GM06990 (cell line): ENCODE measurements at places on chromosomes 13 and 19.

- peak; percentile 5 for DNase-seq
Measured at GRCh38 chr13:35549481-35549880, 73.0 kb upstream of the MAB21L1 start.

- no peak for DNase-seq
Measured at GRCh38 chr13:83765796-83766195, 116.5 kb downstream of the SLITRK1 start.

- DNase-seq, result no peak
Measured at GRCh38 chr13:45542878-45543277, 72.7 kb downstream of the ERICH6B start.

DNA sequence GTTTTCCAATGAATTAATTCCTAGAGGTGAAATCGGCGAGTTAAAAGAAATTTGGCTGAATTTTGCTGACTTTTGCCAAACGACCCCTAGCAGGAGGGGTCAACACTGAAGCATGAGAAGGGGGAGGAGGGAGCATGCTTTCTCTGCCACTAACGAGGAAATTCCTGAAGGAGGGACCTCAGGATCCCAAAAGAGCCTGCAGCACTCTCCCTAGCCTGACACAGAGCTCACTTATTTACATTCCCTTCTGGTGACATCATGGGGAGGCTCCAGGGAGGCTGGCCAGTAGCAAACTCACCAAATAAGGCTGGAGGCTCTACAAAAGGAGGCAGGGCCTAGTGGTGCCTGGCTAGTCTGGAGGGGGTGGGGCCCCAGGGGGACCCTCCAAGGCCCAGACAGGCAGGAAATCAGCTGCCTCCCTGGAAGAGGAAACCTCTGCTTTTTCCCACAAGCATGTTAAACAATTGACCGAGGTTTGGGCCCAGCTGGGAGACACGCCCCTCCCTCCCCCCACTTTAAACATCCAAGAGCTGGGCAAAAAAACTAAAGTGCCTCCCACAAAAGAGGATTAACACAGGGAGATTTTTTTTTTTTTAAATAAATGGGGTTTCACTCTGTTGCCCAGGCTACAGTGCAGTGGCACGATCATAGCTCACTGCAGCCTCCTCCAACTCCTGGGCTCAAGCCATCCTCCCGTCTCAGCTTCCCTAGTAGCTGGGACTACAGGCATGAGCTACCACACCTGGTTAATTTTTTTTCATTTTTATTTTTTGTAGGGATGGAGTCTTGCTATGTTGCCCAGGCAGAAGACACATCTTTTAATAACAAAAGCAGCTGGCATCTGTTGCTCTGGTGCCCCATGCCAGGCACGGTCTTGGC, 2.1 kb downstream of the DAPK3 start:
- no peak for DNase-seq

DNA sequence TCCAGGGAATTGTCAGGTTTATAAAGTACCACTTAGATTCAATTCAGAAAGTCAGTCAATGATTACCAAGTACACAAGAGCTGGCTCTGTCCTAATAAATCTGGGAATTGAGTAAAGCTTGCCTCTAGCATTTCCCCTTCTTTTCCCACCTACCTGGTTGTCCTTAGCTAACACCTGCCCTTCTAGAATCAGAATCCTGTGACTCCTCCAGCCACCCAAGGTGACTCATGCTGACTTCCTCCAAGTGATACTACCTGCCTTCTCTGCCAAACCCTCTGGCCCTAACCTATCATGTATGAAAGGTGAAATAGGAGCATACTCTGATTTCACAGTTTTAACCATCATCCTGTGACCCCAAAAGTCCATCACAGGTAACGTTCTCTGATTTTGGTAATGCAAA, 151.2 kb downstream of the DIAPH3 start:
- no peak for DNase-seq

- no peak for DNase-seq
Measured at GRCh38 chr13:51246418-51247277, 24.4 kb downstream of the FAM124A start.

GRCh38 chr13:24207841-24208667, 47.5 kb downstream of the SPATA13 start:
- no peak for DNase-seq

GRCh38 chr13:85427416-85427815, 371.8 kb downstream of the SLITRK6 start:
- no peak for DNase-seq

GRCh38 chr13:31094331-31095015, 67.2 kb downstream of the HSPH1 start:
- no peak for DNase-seq

DNA sequence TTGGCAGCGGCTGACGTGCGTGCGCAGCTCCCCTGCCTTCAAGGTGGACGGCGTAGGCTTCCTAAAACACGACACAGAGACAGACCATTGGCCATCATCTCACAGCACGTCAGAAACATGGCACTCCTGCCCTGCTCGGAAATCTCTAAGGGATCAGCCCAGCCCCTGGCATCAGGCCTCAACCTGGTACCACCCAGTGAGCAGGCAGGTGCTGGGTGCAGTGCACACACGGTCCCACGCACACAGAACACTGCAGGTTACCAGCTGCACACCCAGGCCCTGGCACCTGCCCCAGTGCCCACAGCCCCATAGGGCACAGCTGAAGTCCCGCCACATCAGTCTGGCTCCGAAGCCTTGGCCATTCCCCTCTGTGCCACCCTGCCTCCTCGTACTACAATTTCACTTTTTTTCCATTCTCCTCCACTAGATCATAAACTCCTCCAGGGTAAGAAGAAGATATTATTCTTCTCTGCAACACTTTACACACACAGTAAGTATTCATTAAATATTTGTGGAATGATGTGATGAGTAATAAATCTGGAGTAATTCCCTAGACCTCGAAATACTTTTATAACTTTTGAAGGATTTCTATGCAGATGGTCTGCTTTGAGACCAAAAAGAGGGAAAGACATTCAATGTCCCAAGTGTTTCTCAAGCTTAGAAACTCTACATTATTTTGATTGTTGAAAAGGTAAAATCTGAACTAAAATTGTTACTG, 156.4 kb downstream of the COL4A1 start:
- DNase-seq, result no peak

- DNase-seq, result no peak
Measured at GRCh38 chr13:93964146-93964512, 515.4 kb downstream of the DCT start.

DNA sequence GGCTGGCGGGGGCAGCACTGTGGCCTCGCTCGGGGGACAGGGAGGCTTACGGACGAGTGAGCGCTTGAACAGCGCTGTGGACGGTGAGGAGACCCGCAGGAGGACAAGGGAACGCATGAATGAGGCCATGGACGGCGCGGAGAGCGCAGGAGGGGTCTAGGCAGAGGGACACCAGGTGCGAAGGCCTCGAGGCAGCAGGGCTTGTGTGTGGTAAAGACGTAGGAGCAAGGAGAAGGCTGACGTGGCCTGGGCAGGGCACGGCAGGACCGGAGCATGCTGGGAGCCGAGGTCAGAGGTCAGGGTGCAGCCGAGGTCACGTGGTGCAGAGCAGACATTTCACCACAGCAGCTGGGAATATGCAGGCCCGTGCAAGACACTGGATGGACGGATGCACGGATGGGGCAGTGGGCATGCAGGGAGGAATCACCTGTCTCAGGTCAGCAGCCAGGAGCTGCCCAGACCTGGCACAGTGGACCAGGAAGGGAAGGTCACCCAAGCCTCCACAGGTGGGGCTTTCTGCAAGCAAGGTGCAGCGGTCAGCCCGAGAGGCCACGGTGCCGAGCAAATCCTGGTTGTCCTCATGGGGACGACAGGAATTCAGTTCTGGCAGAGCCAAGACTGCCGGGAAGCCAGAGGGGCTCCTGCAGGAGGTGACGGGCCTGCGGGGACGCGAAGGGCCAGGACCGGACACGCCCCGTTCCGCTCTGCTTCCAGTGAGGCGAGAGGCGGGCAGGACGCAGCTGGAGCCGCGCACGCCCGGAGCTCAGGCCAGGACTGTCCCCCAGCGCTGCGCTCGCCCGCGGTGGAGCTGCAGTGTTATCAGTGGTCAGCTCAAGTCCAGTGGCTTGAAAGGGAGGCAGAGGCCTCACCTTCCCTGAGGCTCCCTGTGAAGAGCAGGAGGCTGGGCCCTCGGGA, 72.2 kb downstream of the RASA3 start:
- no peak for DNase-seq

GRCh38 chr19:7674010-7675005, 2.6 kb upstream of the MCEMP1 start:
- DNase-seq, result peak; percentile 64

- DNase-seq, result no peak
Measured at GRCh38 chr13:51759240-51759639, 44.7 kb downstream of the DHRS12 start.

GRCh38 chr13:106762708-106763107, 194.8 kb upstream of the ARGLU1 start:
- no peak for DNase-seq

DNA sequence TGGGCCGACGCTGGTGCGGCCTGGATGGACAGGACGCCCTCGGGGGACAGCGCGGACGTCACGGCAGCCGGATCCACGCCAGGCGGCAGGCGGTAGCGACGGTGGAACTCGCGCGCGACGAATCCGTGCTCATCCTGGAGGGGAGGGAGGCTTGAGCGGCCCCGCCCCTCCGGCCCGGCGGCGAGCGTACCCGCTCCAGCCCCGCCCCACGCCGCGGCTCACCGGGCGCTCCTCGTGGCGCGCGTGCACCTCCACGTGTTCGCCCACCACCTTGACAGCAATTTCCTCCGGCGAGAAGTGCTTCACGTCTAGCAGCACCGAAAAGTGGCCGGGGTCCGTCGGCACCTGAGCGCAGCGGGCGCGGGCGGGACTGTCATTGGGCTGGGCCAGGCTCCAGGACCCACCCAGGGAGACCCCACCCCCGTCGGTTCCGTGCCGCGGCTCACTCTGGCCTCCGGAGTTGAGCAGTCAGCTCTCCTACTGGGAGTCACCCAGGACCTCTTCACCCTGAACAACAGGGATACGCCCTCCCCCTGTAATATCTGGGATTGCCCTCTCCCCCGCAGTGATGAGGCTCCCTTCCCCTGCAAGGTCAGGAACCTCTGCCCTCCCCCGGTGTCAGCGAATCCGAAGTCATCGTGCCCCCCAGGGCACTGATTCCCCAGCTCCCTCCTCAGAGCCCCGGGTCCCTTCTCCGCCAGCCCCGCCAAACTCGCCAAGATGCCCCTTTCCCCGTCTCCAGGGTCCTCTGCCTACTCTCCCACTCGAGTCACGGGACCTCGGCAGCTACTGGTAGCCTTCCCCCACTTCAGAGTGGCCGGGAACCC, 1.1 kb downstream of the HSPB6 start:
- no peak for DNase-seq

GRCh38 chr13:30464496-30465342, 1.0 kb downstream of the HMGB1 start:
- DNase-seq, result peak; percentile 88

- no peak for DNase-seq
Measured at GRCh38 chr19:38064661-38065425, 157.8 kb downstream of the SIPA1L3 start.

DNA sequence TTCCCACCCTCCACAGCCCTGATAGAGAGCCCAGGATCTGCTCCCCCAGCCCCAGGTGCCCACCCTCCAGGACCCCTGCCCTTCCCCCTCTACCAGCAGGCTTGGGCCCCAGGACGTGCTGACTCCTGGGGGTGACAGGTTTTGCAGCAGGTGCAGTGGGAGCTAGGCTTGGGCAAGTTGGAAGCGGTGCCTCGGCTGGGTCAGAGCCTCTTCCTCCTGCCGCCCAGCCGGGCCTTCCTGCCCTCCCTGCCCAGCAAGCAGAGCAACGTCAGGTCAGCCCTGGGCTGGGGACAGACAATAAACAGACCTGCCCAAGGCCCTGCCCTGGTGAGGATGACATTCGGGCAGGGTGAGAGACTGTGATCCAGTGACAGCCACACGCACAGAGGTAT, 9.2 kb upstream of the NCCRP1 start:
- DNase-seq, result no peak

DNA sequence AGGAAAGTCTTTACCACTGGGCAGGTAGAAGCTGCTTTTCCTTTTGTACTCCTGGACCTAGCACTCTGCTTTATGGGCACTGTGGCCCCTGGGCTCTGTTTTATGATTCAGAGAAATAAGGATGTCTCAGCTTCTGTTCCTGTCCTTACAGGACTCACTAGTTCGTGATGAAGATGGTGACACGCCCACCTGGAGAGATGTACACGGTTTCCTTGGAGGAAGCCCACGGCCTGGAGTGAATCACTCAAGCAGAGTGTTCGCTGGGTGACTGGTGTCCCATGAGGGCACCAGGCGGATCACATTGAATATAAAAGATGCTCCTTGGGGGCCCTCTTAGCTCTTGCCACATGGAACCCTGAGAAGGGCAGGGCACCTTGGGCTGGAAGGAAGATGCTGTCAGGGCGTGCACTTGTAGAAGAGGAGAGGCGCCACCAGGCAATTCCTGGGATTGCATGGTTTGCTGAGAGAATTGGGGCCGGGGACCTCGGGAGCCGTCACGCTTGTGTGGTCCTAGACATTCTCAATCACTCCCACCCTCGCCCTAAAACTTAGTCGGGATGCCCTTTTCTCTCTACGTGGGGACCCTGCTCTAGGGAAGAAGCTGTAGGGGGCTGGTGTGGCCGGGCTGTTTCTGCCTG, 202.6 kb downstream of the TSHZ3 start:
- no peak for DNase-seq

DNA sequence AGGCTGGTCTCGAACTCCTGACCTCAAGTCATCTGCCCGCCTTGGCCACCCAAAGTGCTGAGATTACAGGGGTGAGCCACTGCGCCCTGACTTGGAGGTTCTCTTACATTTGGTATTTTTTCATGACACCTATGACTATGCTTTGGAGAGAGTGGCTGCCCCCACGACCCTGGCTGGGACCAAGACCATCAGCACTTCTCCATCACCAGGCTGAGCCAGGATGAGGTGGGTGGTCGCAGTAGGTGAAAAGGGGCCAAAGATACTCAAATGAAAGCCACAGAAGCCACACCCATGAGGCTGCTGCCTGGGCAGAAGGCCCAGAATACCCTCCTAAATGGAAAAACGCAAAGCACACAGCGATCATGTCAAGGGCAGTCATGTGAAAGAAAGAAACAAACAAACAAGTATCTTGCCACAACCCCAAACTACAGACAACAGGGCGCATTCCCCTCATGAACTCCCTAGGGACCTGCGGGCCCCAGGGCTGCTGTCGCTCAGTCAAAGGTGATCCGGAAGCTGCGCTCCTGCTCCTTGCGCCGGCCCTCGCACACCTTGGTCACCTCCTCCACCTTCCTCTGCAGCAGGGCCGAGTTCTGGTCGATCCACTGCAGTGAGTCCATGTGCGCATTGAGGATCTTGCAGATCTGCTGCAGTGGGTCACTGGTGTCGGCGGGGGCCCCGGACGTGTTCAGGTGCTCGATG, 11.2 kb upstream of the IL4I1 start:
- peak; percentile 78 for DNase-seq

DNA sequence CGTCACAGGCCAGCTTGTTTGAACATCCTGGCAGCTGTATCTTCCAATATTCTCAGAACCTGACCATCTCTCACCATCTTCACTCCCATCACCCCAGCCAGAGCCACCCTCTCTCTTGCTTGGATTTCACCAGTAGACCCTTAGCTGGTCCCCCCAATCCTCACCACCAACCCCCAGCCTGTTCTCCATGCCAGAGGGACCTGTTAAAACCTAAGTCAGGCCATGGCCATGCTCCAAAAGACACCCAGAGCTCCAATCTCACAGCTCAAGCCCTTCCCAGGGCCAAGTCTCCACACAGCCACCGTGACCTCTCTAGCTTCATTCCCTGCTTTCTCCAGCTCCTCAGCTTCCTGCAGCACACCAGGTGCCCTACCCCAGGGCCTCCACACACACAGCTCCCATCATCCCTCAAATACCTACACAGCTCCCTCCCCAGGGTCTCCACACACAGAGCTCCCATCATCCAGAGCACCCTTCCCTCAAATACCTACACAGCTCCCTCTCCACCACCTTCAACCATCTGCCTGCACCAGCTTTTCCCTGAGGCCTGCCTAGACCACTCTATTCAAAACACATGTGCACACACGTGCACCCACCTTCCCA, 13.8 kb downstream of the EPS8L1 start:
- no peak for DNase-seq
